NCI-H187 (cell line): ENCODE measurements at places on chromosomes 5 and 9.
A peak's percentile ranks its signal among the peaks of the same experiment; 100 is the strongest.

GRCh38 chr5:42858687-42859086 lies 47.0 kb upstream of the SELENOP start:
- DNase-seq = no peak

GRCh38 chr9:103427696-103428095 lies 432.6 kb downstream of the CYLC2 start:
- DNase-seq = no peak

GRCh38 chr9:134295746-134296250 lies 30.5 kb upstream of the RXRA start:
- DNase-seq = no peak

DNA sequence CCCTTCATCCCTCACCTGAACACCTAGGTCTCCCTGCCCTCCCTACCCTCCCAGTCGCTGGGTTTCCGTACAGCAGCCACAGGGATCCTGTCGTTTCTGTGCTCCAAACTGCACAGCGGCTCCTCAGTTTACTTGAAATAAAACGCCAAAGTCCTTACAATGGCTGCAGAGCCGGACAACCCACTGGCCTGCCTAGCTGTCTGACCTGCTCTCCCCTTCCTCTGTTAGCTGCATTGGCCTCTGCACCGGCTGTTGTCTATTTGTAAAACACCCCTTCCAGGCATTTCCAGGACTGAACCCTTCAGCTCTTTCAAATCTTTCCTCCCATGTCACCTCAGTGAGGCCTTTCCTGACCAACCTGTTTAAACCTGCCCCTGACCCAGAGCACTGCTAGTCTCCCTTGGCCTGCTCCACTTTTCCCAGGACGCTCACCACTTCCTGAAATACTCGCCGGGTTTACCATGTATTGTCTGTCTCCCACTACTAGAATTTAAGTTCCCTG lies 9.1 kb upstream of the MGAT1 start:
- DNase-seq = no peak

DNA sequence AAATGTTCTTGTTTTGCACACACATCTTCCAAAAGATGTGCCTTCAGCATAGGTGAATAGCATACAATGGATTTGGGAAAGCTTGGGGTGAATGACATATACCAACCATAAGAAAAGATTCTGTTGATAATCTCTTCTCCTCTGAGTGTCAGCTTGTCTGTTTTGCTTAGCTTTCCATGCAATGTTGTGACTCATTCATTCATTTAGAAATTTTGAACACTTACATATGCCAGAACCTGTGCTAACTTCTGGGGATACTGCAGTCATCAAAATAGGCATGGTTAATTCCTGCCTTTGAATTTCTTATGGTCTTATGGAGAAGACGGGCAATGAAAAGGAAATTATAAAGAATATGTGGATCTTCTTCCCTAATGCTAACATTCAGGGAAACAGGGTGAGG lies 14.1 kb downstream of the ADRB2 start:
- no peak for DNase-seq

DNA sequence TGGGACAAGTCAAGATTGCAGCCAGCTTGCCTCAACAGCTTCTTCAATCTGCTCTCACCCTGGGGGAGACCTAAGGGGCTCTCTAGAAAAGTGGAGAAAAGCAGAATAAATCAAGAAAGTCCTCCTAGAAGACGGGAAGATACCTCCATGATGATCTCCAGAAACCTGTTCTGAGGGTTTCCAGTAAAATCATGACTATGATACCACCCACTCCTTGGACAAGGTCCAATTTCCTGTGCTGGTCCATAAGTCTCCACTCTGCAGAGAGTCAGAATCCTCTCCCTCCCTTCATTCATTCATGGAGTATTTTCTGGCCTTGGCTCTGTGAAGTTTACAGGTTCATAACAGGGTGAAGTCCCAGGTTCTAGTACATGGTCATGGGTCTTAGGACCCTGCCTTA lies 168.6 kb downstream of the SLC12A2 start:
- DNase-seq = no peak

GRCh38 chr9:123929870-123930831 lies at the start of gene DENND1A:
Gene DENND1A, minus strand, starts transcription at chr9:123930126. Its CDS starts 221 bp downstream, at chr9:123929905.
- peak; percentile 54 for DNase-seq

DNA sequence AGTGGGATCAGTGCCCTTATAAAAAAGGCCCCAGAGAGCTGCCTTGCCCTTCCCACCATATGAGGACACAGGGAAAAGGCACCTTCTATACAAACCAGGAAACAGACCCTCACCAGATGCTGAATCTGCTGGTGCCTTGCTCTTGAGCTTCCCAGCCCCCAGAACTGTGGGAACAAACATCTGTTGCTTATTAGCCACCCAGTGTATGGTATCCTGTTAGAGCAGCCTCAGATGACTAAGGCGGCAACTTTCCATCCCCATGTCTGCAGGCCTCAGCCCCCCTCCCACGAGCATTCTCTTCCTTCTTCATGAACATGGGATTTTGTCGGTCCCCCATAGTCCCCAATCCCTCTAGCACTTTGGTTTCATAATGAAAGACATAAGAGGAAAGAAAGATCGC lies 202.5 kb upstream of the GAS1 start:
- DNase-seq = no peak

DNA sequence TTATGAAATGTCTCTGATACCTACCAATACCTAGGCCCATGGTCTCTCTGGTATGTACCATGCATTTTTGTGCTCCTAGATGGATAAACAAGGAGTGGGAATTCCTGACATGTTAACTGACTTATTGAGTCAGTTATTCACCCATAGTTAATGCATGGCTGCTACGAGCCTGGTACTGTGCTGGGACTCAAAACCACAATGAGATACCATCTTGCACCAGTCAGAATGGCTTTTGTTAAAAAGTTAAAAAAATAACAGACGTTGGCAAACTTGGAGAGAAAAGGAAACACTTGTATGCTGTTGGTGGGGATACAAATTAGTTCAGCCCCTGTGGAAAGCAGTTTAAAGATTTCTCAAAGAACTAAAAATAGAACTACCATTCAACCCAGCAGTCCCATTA lies 293.8 kb downstream of the OSTF1 start:
- DNase-seq = no peak

DNA sequence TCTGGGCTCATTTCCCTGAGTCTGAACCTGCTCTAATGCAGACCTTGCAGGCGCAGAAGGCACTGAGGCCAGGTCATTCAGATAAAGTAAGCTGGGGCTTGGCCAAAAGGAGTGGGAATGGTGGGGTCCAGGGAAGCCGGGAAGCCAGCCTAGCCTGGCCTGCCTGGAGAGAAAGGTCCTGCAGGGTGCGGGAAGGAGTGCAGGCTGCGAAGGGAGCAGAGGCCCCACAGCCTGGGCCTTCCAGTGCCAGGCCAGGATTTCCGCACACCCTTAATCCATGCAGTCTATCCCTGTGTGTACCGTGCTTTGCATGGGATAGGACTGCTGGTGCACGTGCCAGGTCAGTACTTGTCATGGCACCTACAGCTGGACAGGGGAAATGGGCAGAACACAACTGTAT lies 3.6 kb upstream of the STING1 start:
- DNase-seq = no peak

GRCh38 chr9:129284607-129285291 lies 106.7 kb upstream of the IER5L start:
- DNase-seq = no peak

DNA sequence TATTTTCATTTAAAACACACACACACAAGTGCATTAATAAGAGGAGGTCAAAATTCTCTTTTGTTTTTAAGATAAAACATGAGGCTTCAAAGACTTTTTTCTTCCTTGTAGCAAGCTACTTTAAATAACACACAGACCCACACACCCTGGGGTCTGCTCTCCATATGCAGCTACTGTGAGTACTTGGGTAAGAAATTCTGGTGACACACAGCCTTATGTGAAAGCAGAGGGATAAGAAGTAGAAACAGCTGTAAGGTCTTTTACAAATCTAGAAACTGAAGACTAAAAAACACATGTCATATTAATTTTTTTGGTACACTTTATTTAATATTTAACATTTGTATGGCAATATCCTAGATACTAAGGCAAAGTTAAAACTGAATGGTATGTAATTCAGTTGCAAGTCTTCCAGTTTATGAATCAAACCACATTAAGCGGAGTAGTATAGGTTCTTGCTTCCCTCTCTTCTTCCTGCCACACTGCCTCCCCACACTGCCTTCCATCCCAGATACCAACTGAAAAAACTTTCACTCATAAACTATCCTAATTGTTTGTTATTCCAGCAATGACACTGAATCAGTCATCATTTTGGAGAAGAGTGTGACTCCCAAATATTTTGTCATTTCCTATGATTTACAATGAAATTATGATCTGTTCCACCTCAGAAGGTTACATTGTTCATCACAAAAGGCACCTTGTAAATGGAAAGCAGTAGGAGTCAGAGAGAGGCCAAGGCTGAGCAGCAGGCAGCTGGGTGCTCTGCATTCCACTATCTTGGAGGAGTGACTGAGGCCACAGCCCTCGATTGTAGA lies 92.0 kb downstream of the PLCXD3 start:
- no peak for DNase-seq

- no peak for DNase-seq
Measured at GRCh38 chr5:178301641-178302040, 69.0 kb upstream of the PHYKPL start.

GRCh38 chr9:4011054-4011453 lies 288.8 kb downstream of the GLIS3 start:
- no peak for DNase-seq

DNA sequence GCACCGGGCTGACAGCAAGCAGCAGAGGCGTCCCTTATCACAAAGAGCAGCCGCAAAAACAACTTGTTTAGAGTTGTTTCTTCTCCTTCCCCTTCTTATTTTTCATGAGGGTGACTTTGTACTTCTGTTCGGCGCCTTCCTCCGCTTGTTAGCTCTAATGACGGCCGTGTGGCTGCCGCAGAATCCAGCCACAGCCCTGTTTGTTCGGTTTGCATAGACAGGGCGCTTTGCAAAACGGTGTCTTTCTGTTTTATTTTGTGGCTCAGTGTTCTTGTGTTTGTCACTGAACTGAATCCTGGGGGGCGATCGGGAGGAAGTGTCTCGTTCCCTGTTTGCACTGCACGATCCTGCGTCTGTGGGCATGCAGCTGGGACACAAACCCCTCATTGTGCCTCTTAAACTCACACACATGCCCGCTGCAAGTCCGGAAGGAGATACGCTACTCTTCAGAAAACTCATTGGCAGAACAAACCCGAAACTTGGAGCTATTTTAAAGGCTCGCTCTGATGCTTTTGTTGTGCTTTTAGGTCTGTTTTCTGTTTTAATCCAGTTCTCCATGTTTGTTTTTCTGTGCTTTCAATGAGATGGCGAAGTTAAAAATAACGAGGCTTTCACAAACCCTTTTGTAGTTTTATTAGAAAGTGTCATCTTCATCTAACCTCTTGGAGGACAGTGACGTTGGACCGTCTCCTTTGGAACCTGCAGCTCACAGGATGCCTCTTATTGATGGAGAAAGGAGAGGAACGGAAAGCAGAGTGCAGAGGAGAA lies 213.9 kb downstream of the IRX2 start:
- no peak for DNase-seq

DNA sequence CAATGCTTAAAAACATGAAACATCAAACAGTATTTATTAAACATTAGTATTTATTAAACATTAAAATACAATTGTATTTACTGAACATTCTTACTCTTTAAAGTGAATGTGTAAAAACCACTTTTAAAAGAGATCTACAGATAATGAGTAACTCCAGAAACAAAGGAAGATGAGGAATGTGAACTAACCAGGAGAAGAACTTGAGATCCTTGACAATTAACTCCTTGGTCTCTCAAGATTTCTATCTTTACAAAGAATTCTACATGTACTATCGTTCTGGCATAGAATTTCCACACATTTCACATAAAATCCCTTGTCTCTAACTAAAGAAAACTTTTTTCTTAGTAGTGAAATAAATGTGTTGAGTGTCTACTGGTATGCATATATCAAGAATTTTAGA lies 28.7 kb upstream of the IFNE start:
- no peak for DNase-seq

DNA sequence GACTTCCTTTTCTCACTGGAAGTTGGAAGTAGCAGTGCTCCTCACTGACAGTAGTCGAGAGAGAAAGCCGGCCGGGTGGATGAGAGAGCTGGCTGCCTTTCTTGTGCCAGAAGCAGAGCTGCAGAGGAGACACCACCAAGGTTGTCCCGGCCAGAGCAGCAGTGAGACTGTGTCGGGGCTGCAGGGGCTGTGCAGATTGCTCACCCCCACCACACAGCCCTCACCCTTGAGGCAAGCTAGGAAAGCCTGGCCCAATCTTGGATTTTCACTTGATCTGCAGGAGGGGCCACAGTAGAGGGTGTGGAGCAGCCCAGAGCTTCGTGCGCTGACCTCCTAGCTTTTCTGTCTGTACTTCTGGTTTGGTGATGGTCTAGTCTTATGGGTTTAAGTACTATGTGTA lies 9.1 kb downstream of the OSMR start:
- no peak for DNase-seq

GRCh38 chr5:10577371-10578292 lies 13.8 kb downstream of the ANKRD33B start:
- DNase-seq = no peak

GRCh38 chr5:37740331-37741066 lies 99.3 kb downstream of the GDNF start:
- no peak for DNase-seq

DNA sequence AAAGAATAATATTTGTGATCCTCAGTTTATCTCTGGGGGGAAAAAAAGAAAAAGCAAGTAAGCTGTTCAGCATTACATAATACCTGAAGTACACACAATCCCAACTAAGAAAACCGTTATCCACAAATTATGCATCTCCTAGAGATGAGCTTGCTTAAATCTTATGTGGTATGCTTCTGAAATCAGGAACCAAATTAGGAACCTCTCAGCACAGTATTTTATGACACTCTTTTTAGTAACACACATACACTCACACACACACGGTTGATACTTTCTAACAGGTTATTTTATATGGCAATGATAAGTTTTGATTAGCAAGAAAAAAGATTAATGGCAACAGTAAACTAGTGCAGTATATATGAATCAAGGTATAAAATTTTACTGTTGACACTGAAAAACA lies 1.2 kb upstream of the ZNF510 start:
- no peak for DNase-seq

GRCh38 chr9:74711341-74711740 lies 176.4 kb downstream of the TRPM6 start:
- no peak for DNase-seq

GRCh38 chr5:110738503-110738811 lies 350 bp upstream of the SLC25A46 start:
- no peak for DNase-seq

DNA sequence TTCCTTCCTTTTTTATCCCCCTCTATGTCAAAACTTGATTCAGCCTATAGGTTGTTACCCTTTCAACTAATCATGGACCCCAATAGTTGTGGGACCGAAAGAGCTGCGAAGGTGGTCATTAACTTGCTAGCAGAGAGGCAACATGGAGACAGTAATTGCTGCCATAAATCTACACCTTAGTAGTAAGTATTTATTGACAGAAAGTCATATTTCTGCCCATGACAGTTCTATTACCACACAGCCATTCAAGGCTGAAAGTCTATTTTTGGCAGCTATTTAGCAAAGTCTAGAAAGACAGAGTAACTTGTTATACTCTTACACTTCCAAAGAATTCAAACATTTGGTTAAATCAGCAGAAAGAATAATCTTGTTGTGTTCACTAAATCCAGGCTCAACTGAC lies 236.2 kb downstream of the PRELID2 start:
- DNase-seq = no peak
